ENCODE measurements at places on chromosomes 7 and 10. TPM values are rescaled to one million over a fixed set of nuclear protein-coding genes. Genes with fewer than 3 reads are reported as not detected.

The ATG9B gene
- 0.25 TPM for total RNA-seq

The TCAF1 gene
- total RNA-seq: 56.9 TPM

The MYOF gene
- 136 TPM for total RNA-seq

The FEZF1 gene
- not detected for total RNA-seq

The ZSWIM8 gene
- 57.7 TPM for total RNA-seq

The ZNF853 gene
- 1.1 TPM for total RNA-seq

The OPN4 gene
- not detected for total RNA-seq

The HELLS gene
- total RNA-seq: 7.7 TPM

The TMEM236 gene
- 0.15 TPM for total RNA-seq

The CARD11 gene
- under 0.01 TPM for total RNA-seq

The SLC18A3 gene
- not detected for total RNA-seq

The HHEX gene
- 2.3 TPM for total RNA-seq

The ZNF37A gene
- 15.3 TPM for total RNA-seq

The NXPH1 gene
- total RNA-seq: not detected

The KLLN gene
- 1.8 TPM for total RNA-seq

The TBRG4 gene
- 27.6 TPM for total RNA-seq

The RBP3 gene
- total RNA-seq: not detected

The FAM25C gene
- total RNA-seq: not detected

The TRIM73 gene
- 0.59 TPM for total RNA-seq

The MAGI2 gene
- total RNA-seq: 2.3 TPM

The PTPN20 gene
- 4.5 TPM for total RNA-seq

The FAM24B gene
- total RNA-seq: 0.24 TPM

The PTN gene
- 6.7 TPM for total RNA-seq

The PDLIM1 gene
- 185 TPM for total RNA-seq

The C10orf105 gene
- not detected for total RNA-seq

The DKK1 gene
- total RNA-seq: 112 TPM

The FAM131B gene
- total RNA-seq: 0.94 TPM

The IFT22 gene
- total RNA-seq: 27.6 TPM

The CFAP58 gene
- total RNA-seq: 0.20 TPM

The MKI67 gene
- 4.4 TPM for total RNA-seq

The CALML5 gene
- not detected for total RNA-seq

The MEOX2 gene
- 2.9 TPM for total RNA-seq

The CALCR gene
- not detected for total RNA-seq

The ENTPD1 gene
- 0.49 TPM for total RNA-seq

The RBM20 gene
- total RNA-seq: not detected

The GPC2 gene
- total RNA-seq: not detected

The CTAGE4 gene
- not detected for total RNA-seq

The NUTM2A gene
- total RNA-seq: not detected

The OR6V1 gene
- not detected for total RNA-seq

The ADIRF gene
- total RNA-seq: 13.2 TPM

The CUZD1 gene
- total RNA-seq: 0.56 TPM

The LIPF gene
- total RNA-seq: not detected

The MAPK8 gene
- total RNA-seq: 17.5 TPM

The LBX1 gene
- total RNA-seq: not detected

The TRPV5 gene
- total RNA-seq: not detected

The CDC14C gene
- not detected for total RNA-seq

The CREB5 gene
- 1.7 TPM for total RNA-seq

The HSPA12A gene
- total RNA-seq: 5.2 TPM

The ZNF425 gene
- 3.5 TPM for total RNA-seq

The DENND10 gene
- total RNA-seq: 66.5 TPM

The GPR22 gene
- total RNA-seq: not detected

The FKBP9 gene
- 178 TPM for total RNA-seq

The CHAT gene
- total RNA-seq: not detected

The NODAL gene
- not detected for total RNA-seq

Measured in cardiac ventricle fibroblast (primary cell).